ENCODE measurements at places on chromosomes 3 and 15.

DNA sequence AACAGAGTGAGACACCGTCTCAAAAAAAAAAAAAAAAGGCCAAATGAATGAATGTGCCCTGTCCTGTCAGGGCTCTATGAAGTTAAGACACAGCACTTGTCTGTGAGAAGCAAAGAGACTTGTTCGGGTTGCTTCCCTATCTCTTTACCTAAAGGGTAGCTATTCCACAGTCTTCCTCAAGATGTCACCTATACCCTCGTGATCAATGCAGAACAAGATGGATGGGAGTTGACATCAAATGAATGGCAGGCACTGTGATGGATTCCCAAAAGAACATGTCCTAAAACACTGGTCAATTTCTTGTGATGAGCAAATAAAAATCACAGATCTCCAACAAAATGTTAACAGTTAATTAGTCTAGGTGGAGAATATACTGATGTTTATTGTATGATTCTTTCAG is 9.5 kb downstream of the TADA3 start:
- DNase-seq = no peak

DNA sequence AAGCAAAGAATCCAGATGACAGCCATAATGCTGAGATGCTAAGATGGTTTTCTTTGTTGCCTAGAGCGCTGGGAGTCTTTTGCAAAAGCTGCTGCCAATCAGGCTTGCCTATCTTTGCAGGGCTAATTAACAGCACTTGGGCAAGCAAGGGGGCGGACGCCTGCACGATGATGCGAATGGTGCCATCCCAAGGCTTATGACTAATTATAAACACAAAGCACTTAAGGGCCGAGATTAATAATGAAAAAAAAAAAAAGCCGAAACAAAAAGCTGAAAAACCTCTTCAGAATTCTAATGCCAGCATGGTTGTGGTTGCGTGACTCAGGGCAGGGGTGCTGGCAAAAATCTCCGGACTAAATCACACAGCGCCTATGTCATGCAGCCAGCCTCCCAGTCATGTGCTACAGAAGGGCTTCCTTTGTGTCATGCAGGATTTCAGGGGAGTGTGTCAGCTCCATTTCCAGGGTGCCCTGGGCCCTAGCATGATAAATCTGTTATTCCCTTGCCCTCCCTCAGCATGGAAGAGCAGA is 185.0 kb upstream of the ANKRD28 start:
- DNase-seq = peak; percentile 73

DNA sequence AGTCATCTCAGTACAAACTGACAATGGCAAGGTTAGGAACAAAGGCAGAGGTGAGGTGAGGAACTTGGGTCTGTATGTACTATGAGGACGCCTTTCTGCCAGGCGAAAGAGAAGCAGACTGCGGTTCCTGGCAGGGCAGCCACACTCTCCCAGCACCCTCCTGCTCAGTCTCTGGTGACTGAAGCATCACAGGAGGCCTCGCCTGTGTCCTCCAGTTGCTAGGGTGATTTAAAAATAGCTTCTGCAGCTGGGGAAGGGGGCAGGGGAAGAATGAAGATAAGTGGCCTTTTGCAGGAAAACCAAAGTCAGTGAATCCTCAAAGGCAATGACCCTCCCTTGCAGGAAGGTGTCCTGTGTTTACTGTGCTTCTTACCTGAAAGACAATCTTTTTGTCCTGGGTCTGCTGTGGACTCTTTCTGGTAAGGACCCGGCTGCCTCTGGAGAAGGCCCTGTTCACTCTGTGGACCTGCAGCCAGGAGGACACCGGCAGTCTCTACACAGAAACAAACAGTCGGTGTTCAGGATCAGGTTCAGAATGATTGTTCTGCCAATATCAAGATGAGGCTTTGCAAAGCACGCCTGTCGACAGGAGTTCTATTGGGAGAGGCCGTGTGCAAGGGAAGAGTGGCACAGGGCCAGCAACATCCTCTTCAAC is 65.7 kb upstream of the DGKG start:
- no peak for DNase-seq

DNA sequence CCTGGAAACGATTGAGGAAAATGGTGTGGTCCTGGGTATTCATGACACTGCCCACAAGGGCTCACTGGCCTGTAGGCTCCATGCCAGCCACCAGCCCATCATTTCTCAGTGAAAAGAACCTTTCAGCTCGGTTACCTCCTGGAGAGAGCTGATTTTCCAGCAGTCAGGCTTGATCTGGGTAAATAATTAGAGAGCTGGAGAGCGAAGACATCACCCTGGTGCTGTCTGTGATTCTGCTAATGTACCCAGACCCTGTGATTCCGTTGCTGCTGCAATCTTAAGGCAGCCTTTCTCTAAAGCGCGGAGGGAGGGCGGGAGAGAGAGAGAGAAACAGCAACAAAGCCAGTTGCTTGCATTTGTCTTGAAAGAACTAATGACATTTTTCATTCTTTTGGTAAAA is 221.9 kb upstream of the TOPAZ1 start:
- DNase-seq = no peak

GRCh38 chr3:22089284-22089683 is 338.3 kb upstream of the ZNF385D start:
- no peak for DNase-seq

All from aorta (tissue), 5 donors.